Stimulated activated CD8-positive, alpha-beta memory T cell treated with anti-CD3 and anti-CD28 coated beads, Interleukin-4, amount 100 ng/mL, for 1 hour (primary cell): ENCODE measurements at places on chromosomes 3 and 15.

- DNase-seq, result no peak
These were observed 259.1 kb downstream of the PTPRG start for GRCh38 chr3:61820306-61820992.

DNA sequence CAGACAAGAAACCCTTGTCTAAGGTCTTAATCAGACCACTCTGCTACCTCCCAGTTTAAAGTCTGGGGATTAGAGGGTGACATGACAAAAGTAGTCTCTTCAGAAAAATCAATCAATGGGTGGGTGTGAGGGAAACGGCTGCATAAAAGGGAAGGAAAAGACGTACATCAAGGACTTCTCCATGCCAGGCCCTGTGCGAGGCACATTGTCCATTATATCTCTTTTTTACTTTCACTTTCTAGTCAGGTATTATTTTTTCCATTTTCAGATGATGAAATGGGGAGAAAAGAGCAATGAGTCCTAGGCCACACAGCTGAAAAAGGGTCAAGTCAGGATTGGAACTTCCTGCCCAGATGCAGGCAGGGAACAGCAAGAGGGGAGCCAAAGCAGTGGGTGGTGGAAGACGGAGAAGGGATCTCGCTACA, 4.6 kb upstream of the CX3CR1 start:
- DNase-seq, result no peak

- no peak for DNase-seq
These were observed 614.6 kb upstream of the TBL1XR1 start for GRCh38 chr3:177811835-177812234.

GRCh38 chr3:17360991-17361390, 381.4 kb downstream of the TBC1D5 start:
- DNase-seq, result no peak

- no peak for DNase-seq
These were observed 12.2 kb upstream of the RBMS3 start for GRCh38 chr3:29268651-29269050.

GRCh38 chr15:92877000-92877399, 23.1 kb upstream of the CHD2 start:
- DNase-seq, result no peak

DNA sequence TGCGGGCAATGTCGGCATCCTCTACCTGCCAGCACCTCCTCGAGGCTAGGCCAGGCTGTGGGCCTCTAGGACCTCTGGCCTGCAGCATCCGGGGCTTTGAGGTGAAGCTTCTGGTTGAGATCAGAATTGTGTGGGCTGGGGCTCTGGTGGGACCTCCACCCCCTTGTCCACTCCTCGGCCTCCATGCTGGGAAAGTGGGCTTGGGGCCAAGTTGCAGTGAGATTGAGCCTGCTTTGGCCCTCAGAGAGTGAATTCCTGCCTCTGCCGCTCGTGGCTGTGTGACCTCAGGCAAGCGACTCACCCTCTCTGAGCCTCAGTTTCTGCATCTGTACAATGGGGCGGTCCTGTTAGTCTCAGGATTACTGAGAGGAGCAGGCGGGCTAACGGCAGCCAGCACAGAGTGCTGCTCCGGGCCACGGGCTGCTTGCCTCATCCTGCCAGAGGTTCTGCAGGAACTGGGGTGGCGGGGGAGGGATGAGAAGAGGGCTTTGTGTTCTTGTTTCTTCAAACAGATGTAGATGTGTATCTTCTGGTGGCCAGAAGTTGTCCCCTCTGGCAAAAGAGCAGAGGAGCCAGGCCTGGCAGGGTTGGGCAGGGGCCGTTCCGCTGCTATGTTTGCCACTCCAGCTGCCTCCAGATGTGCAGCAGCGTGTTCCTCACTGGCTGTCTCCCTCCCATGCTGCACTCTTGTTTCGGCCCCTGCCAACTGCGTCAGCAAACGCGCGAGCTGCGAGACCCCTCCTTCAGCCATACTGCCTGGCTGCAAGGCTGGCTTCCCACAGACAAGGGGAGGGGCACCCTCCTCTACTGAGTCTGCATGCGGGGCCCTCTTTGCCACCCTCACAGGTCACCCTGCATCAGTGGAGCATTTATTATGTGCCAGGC, 33.7 kb downstream of the FBLN2 start:
- DNase-seq, result no peak

DNA sequence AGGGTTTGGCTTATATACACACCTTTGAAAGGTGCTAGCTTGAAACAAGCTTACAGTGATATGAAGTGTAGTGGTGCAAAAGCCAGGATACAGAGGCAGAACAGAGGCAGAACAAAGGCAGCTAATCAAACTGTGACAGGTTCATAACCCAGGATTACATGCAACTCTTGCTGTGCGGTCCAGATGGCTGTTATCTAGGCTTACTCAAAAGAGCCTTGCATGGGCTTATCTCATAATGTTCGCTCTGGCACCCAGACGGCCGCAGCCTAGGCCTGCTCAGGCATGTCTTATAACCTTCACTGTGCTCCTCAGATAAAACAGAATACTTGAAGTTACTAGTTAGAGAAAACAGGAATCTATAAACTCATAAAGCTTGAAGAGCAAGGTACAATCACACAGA, 22.8 kb upstream of the NOX5 start:
- DNase-seq, result no peak
